ENCODE measurements at places on chromosomes 7 and 10.

DNA sequence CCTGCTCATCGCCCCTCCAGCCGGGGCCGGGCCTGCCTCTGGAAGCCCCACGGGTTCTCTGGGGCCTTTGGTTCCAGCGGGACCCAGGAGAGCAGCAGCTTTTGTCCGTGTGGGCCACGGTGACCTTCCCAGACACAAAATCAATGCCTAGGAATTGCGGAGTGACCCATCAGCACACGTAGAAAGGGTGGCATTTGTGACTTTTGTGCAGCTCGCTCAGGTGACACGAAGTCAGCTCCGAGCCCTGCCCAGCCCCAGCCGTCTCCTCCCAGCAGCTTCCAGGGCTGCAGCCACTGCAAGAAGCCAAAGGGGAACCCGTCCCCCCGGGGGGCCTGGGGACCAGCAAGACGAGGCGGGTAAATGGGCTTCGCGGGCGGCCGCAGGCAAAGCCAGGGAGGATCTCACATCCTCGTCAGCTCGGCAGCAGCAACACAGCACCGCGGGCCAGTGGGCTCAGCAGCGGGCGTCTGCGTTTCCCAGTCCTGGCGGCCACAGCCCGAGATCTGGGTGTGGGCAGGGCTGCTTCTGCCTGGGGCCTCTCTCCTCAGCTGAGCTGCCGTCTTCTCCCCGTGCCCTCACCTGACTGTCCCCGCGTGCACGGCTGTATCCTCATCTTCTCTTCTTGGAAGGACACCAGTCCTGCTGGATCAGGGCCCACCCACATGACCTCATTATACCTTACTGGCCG is 88.5 kb downstream of the PAXIP1 start:
- no peak for DNase-seq

DNA sequence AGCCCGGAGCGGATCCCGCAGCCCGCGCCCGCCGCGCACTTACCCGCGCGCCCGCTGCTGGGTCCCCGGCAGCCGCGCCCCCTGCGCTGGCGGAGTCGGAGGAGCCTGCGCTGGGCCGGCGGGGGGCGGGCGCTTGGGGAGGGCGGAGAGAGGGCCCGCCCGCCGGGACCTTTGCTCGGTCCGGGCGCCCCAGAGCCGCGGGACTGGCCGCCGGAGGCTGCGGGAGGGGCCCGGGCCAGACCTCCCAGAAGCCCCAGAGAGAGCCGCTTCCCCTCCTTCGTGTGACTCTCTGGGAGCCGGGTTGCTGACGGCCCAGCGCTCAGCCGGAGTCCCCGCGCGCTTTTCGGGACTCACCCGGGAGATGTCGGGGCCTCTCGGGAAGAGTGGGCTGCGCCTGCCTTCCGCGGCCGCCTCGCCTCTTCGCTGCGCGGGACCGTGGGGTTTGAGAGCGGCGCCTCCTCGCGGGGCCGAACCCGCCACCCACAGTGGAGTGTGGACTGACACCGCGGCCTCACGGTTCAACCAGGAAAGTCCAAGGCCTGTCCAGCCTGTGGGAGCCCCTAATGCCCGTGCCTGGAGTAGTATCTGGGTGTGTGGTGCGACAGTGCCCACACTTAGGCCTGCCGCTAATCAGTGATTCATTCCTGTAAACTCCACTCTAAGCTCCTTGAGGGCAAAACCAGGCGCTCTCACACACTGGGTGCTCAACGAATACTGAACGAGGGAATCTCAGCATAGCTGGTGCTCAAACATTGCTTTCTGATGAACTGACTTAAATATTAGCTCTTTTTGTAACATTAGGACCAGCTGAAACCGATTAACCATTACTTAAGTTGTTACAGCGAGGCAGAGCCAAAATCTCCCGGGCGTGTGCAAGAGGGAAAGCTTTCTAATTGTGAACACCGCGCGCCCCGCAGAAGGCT is at the start of gene GSDME:
Gene GSDME, minus strand, starts transcription at position 112 of the 923 bp plus-strand sequence. CDS start 7,690 bp downstream, outside the sequence.
- no peak for DNase-seq

DNA sequence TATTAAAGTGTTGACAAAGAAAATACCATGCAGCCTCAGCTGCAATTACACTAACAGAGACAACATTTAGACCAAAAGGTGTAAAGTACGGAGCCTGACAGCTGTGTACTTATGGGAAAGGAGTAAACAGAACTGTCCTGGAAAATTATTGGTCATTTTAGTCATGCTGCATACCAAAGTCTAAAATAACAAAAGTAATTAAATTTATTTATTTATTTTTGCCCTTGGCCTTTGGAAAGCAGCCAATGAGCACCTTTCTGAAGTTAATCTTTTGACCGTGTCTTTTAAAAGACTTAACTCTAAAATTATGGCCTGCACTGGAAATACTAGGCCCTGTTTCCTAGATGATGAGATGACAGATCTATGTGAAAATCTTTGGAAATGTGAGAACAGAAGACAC is 597.6 kb downstream of the NXPH1 start:
- no peak for DNase-seq

- DNase-seq: no peak
Measured at GRCh38 chr7:73596191-73597065, 18.0 kb upstream of the TBL2 start.

GRCh38 chr10:80321183-80321582 is 31.7 kb upstream of the MAT1A start:
- no peak for DNase-seq

- no peak for DNase-seq
Measured at GRCh38 chr7:98681511-98681910, 64.4 kb downstream of the NPTX2 start.

DNA sequence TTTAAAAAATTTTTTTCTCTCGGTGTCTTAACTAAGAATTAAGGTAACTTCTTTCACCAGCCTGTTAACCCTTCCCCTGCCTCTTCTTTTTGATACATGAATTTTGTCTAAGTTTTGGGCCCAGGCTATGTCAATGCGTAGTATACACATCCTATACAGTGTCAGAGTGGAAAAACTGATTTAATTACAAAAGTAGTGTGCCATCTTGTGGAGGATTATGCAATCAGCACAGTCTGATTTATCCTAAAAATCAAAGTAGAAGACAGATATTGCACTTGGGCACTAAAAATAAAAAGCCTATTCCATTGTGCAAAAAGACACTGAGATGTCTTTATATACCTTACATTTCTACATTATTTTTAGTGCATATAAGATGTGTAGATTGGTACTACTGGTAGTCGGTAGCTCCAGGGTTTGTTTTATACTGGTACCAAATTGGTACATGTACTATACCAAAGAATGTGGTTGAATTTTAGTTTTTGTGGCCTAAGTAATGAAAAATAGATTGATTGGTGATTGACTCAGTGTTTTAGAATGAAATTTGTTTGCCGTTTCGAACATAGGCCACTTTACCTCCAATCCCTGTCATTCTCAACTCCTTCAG is 96.6 kb downstream of the MKLN1 start:
- DNase-seq: peak; percentile 63

DNA sequence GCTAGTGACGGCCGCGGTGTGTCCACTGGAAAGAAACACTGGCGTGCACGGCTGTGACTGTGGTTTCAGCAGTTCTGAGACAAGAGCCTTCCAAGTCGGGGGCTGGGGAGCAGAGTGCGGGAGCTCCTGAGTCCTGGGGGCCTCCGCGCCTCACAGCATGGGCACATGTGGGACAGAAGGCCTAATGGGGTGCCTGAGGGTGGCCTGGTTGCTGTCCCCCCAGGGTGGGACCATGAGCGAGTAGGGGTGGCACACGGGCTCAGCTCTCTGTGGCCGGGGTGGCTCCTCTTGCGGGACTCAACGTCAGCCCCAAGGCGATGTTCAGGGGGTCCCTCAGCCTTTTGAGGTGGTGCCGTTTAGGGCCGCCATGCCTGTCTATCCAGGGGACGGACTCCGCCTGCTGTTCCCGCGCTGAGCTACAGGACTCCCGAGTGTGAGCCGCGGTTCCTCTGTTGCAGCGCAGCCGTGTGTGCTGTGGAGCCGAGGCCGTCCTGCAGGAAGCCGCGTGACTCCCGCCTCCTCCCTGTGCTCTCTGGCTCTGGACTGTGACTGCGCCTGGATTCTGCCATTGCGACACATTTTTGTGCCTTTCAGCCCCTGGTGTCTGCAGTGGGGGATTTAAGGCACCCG is 23.5 kb upstream of the CHST12 start:
- no peak for DNase-seq

- no peak for DNase-seq
Measured at GRCh38 chr7:52961084-52961483, 74.3 kb upstream of the POM121L12 start.

DNA sequence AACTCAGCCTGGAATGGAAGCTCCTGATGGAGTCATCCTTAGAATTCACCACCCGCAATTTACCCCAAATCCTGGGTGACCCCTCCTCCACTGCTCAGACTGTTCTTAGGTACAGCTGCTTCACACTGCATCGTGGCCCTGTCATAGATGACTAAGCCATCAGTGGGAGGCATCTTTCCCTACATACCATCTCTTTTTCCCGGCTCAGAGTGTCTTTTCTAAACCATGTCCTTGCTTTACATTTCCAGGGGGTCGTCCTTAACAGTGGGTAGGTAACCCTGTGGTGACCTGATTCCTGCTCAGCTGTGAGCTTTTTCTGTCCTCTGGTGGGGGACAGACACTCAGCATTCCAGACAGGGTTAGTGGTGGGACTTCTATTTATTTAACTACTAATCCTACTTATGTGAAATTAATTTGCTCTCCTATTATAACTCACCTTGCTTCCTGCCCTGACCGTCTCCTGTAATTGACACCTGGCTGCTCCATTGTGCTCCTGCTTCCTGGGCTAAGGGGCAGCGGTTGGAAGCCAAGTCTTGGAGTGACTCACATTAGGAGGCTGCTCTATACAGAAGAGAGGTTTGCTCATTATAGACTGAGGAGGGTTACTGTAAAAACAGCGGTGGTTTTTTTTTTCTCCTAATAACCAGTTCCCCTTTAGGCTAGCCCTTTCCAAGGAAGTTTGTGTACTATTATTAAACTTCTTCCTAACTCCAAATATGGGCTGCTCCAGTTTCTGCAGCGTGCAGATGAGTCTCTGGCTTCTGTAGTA is 40.6 kb downstream of the PYROXD2 start:
- DNase-seq: no peak

DNA sequence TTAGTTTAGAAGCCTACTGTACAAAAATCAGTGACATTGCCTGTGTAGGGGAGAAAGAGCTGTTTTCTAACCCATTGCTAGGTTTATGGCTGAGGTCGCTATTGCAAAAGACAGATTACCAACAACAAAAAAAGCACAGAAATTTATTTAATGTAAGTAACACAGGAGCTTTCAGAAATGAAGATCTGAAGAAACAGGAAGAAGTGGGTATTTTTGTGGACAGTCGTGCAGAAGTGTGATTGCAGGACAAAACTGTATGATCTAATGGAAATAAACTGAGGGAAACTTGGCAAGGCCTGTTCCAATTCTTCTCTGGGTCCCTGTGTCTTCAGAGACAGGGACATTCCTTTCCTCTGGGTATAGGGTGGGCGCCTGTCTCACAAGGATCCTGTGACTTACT is 87.4 kb downstream of the APBB1IP start:
- DNase-seq: no peak

DNA sequence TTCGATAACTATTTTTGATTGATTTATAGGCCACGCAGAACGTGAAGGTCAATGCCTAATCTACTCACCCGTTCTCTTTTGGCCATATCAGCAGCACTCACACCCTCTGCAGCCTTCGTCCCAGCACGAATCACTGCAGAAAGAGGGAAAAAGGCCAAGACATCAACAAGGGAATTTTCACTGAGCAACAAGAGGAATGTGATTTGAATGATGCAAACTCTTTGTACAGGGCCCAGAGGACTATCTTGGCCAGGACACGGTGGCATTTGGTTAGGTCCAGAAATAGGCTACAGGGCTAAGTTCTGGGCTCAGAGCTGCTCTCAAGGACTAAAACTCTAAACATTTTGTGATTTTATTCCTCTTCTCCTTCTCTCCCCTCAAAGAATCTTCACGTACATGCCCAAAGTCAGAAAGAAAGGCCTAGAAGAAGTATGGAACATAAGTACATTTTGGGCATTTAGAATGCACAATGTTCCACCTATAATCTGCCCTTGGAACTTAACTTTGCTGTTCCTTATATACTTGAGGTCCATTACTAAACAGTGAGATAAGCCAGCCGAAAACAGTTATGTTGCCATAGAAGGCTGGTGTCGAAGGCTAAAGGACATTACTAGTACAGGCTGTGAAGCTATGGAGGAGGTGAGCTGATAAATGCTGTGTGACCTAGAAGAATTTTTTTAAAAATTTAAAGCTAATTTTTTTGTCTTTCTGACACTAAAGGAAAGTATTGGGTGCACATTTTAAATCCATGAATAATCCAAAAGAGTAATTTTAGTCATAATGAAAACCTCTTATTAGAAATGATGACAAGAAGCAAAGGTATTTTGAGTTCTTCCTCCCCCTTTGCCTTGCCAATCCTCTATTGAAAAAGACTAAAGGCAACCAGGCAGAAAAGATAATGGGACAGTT is 20.0 kb downstream of the RBM28 start:
- no peak for DNase-seq

- no peak for DNase-seq
Measured at GRCh38 chr10:79375321-79376077, 28.2 kb downstream of the PPIF start.

DNA sequence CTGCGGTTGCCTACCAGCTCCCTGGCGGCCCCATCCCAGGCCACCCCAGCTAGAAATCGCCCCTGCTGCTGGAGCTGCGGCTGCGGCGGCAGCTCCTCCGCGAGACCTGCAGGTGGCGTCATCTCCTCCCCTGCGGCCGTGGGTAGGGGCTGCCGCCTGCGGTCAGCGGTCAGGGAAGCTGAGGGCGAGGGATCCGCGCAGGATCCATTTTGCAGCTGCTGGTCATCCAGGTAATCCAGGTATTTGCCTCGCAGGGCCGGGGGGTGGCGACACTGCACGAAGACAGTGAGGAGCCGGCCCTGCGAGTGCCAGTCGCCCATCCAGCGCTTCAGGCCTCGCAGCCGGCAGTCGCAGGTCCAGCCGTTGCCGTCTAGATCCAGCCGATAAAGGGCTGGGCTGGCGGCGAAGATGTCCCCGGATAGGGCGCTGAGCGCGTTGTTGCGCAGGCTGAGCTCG is 1.5 kb downstream of the TRIL start:
- no peak for DNase-seq

GRCh38 chr10:62917475-62918238 is 101.5 kb upstream of the EGR2 start:
- no peak for DNase-seq

DNA sequence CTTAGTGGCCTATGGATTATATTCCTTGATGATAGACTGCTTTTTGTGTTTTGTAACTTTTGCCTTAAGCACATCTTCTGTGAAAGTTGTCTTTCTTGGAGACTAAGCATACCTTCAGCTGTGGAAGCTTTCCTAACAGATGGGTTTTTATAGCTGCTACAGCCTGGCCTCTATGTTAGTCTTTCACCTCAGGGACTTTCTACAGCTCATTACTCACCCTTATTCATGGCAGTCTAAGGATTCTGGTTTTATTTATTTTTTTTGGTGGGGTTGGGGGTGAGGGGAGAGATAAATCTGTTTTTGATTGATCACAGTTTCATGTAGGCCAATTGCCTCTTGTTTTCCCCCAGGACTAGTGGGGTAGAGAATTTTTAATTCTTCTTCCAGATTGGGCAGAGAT is 219.9 kb downstream of the DKK1 start:
- no peak for DNase-seq

- no peak for DNase-seq
Measured at GRCh38 chr7:142451296-142451695, 193.4 kb upstream of the PRSS58 start.

Measured in hematopoietic multipotent progenitor cell treated with erythropoietin and hydrocortisone succinate and interleukin-3 and kit ligand, for 17 days (in vitro differentiated cells).